ENCODE measurements at places on chromosomes 1 and 21. TPM values are rescaled to one million over a fixed set of nuclear protein-coding genes. Genes with fewer than 3 reads are reported as not detected.

GRCh38 chr21:33673473-33673872 lies 31.2 kb downstream of the ITSN1 start:
- DNase-seq, result no peak

Gene OR1C1
- not detected for polyA plus RNA-seq

DNA sequence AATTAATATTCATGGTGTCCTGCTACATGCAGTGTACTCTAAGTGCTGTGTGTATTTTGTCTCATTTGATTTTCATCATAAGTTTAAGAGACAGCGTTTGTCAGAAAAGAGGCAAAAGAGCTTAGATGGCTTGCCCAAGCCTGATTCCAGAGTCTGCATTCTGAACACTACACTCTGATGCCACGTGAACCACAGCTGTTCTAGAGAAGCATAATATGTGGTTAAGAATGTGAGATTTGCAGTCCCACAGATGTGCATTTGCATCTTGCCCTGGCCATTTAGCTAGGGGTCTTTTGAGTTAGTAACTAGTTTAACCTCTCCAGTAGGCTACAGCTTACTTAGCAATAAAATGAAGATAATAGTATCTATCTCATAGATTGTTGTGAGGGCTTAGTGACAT lies 9.2 kb upstream of the GADD45A start:
- DNase-seq, result no peak

- DNase-seq, result no peak
Observed at GRCh38 chr1:23263380-23263887, 46.1 kb upstream of the HTR1D start.

Gene IRF6
- 9.3 TPM for polyA plus RNA-seq

DNA sequence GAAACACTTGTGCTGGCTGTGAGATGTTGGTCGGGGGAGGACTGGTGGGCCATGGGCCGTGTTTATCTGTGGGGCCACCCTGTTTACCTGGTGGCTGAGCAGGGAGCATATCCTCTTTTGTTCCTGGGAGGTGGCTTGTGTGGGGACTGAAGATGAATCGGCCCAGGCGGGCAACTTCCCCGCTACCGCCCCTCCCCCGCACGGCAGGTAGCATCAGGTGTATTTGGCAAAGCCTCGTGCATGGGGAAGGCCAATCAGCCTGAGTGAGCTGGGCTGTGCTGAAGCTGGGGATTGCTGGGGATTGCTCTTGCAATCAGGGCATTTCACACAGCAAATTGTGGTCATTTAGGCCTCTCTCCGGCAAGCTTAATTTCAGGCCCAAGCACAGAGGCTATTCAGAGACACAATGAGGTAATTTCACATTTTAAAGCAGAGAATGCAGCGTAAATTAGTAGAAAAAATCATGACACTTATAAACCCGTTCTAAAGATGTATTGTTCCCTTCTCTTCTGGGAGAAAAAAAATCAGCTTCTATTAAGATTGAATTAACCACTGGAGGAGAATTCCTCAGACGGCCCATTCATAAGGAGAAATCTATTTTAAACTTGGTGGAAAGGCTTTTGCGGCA lies 197.7 kb upstream of the POU3F1 start:
- no peak for DNase-seq
